ENCODE measurements at places on chromosomes 3 and 15.

- DNase-seq, result peak; percentile 91
These were observed 406.2 kb downstream of the RBMS3 start for GRCh38 chr3:29686889-29687592.

DNA sequence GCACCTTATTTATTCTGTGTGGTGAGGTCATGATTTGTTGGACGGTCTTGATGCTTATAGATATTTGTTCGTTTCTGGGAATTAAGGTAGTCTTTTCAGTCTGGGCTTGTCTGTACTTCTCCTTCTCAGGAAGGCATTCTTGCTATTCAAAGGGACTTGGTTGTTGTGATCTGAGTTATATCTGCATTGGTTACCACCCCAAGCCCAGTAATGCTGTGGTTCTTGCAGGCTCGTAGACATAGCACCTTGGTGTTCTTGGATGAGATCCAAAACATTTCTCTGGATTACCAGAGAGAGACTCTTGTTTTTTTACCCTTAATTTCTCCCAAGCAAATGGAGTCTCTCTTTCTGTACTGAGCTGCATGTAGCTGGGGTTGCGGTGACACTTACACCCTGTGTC is 128.0 kb upstream of the CBLB start:
- DNase-seq, result peak; percentile 20

GRCh38 chr15:62275831-62276230 is 110.7 kb upstream of the C2CD4B start:
- DNase-seq, result no peak

DNA sequence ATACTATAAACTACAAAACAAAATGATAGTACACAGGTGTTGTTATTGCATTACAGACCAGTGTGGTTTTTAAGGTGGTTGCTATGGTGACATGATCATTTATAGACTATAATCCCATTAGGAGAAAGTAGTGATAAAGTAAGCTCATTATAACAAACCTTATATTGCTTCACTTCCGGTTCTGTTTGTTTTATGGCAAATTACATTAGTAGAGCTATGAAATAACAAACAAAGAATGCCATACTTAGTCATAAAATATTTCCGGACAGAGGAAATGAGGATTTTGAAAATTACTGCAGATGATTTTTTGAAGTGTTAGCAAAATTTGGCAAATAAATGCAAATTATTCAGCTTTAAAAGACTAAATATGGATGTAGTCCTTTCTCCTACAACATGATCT is 640.4 kb upstream of the ARPP21 start:
- no peak for DNase-seq

DNA sequence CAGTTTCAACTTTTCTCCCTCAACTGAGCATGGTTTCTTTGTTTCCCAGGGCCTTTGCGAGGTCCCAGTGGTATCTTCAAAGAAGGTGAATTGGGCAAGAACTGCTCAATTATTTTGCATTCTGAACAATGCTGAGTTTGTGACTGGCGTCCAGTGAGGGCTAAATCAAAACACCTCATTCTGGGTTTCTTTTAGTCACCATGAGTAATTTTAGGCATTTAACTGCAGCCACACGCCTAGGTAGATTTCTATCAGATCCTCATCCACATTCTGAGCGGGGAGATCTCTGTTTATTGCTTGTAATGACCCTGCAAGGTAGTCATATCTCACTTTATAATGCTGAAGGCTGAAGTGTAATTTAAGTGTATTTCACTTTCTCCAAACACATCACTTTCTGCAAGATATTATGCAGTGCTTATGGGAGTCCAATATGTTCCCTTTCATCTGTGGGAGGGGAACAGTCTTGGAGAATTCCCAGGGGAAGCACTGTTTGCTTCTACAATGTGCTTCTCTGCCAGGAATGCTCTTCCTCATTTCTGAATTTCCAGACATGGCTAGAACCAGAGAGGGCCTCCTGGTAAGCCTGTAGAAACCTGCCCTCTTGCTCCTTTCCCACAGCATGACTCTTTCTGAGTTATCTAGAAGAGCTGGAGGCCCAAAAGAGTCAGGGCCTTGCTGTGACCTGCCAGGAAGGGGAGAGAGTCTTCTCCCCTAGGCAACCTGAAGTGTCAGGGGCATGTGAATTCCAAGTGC is 91.7 kb downstream of the FRMD4B start:
- DNase-seq, result peak; percentile 61

DNA sequence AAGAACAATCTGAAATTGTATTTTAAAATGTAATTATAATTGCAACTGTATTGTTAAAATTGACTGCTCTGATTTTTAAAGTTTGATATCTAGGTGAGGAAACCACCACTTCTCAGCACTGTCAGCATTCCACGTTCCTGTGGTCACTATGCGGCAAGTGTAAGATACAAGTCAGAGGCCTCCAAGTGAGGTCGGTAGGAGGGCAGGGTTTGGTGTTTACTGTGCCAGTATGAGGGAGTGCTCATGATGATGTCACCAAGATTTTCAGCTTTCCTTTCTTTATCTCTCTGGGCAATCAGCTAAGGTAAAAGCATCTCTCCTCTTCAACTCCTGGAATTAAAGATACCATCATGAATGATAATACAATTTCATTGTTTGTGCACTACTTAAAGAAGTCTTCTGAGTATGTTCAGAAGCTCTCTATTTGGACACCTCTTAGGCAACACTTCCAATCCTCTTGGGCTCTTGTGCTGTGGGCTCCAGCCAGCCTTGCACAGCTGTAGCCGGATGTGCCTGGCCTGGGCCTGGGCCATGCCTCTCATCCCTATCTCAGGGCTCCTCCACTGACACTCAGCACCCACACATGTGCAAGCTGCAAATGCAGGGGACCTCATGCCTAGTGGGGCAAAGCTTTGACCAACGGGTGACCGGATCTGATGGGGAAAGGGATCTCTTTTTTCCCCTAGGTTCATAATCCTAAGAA is 42.9 kb downstream of the CCR3 start:
- no peak for DNase-seq

- no peak for DNase-seq
These were observed 109.2 kb downstream of the APBA2 start for GRCh38 chr15:28994831-28995596.

DNA sequence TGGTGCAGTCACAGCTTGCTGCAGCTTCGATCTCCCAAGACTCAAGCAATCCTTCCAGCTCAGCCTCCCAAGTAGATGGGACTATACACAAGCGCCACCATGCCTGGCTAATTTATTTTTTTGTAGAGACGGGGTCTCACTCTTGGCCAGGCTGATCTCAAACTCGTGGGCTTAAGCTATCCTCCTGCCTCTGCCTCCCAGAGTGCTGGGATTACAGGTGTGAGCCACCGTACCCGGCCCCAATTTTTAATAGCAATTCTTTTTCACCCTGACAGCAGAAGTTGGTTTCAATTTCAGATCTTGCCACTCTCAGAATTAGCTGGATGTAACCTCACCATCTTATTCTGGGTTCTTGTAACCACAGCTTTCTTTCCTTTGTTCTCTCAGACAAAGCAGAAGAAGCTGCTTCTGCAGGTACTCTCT is 64.8 kb downstream of the TRIM71 start:
- no peak for DNase-seq

DNA sequence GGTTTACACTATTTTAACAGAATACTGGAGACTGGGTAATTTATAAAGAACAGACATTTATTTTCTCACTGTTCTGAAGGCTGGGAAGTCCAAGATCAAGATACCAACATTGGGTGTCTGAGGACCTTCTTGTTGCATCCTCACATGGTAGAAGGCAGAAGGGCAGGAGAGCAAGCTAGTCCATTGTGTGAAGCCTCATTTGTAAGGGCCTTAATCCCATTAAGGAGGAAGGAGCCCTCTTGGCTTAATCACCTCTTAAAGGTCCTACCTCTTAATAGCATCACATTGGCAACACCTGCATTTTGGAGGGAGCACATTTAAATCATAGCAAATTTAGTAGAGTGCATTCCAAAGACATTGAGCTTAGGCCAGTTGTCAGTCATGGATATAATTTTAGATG is 26.2 kb downstream of the UBE2Q2 start:
- DNase-seq, result no peak

All from astrocyte of the spinal cord (primary cell).